ENCODE measurements at places on chromosomes 6 and 20.
A peak's percentile ranks its signal among the peaks of the same experiment; 100 is the strongest.

GRCh38 chr6:79450984-79451383 lies 86.2 kb downstream of the LCA5 start:
- DNase-seq: no peak

DNA sequence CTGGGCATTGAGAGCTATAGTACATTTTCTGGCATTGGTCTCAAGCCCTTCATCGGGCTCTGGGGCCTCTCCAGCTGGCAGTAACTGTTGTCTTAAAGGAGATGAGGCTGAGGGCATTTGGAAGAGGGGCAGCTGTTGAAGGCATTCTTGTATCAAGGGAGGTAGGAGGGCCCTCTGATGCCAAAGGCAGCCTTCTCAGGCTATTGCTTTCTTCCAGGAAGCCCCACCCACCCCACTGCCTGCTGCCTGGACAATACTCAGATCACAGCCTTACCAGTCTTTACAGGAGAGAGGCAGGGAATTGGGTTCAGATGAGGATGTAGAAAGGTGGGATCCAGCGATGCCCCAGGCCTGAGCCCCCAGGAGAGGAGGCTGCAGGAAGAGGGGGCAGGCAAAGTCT lies 46.0 kb downstream of the CPXM1 start:
- DNase-seq: no peak

GRCh38 chr6:160275511-160276003 lies 16.9 kb upstream of the SLC22A2 start:
- no peak for DNase-seq

DNA sequence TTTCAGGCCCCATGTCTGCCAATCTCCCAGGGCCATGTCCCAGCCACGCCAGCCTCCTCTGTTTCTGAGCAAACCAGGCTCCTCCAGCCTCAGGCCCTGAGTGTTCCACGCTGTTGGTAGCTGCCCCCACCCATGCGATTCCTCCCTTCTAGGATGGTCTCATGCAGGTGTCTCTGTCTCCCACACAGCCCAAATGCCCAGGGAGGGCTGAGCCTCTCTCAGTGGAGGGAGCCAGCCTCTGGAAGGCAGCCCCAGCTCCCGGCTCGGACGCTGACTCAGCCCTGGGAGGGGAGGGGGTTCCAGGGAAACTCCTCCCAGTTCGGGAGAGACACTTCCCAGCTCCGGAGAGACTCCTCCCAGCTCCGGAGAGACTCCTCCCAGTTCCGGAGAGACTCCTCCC lies 122.9 kb upstream of the AFDN start:
- no peak for DNase-seq

- DNase-seq: no peak
Measured at GRCh38 chr6:166713434-166714186, 86.6 kb upstream of the RPS6KA2 start.

GRCh38 chr6:44234101-44235025 lies 11.0 kb downstream of the SLC29A1 start:
- no peak for DNase-seq

GRCh38 chr6:167706313-167707109 lies 120.2 kb upstream of the AFDN start:
- peak; percentile 78 for DNase-seq

- DNase-seq: peak; percentile 38
Measured at GRCh38 chr6:138514860-138515540, 15.7 kb upstream of the NHSL1 start.

- no peak for DNase-seq
Measured at GRCh38 chr20:50595988-50596693, 86.0 kb downstream of the PTPN1 start.

DNA sequence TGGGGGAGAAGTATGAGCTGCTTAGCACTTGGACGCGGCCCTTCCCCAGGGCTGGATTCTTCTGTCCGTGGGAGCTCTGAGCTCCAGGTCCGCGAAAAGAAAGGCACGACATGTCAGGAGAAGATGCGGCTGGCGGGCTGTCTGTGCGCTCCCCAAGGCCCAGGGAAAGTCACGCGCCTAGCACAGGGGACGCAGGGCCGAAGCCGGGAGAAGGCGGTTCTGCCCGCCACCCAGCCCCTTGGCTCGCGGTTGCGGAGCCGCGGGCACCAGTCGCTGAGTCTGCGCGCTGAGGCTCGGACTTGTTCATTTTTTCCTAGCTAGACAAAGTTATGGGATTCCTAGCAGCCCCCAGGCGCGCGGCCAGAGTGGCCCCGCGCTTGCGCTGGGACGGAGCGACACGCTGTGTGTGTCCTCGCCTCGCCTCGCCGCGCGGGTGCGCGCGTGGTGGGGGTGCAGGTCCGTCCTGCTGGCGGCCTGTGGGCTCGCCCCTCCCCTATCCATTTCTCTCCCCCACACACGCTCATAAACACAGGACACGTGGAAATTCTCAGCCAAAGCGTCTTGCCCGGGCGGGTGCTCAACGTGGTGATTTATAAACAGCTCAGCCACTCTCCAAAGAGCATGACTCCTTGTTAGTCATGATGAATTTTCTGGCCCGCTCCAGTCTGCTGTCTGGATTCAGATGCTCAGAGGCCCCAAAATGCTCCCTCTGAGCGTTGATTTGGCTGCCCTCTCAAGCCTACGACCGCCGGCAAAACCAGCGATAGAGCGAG lies 1.9 kb upstream of the POU3F2 start:
- no peak for DNase-seq

DNA sequence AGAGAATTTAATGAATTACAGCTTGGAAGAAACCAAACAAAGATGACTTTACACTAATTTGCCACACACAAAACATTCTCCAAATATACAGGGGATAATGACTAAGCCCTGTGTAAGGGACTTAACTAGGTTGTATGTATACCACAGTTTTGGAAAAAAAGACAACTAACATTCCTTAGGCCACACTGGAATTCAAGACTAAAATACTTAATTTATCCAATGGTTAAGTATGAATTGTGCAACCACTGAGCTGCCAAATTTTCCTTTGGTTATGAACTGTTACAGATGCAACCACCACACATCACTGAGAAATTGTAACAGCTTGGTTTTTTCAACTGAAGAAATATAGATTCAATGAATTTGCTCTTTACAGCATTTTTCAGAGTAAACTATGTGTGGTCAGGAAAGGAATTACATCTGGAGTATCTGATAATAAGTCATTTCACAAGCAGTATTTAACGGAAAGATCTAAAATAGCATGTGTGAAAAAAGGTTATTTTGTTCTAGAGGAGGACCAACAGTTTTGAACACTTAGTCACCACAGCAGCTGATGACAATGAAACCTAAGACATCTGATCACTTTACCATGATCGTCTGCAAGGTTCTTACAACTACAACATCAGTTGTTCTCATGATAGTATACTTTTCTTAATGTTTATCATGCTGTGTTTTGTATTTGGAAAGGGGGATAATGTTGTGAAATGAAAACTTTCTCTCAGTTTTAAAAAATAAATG lies 318.8 kb downstream of the BCKDHB start:
- DNase-seq: no peak

DNA sequence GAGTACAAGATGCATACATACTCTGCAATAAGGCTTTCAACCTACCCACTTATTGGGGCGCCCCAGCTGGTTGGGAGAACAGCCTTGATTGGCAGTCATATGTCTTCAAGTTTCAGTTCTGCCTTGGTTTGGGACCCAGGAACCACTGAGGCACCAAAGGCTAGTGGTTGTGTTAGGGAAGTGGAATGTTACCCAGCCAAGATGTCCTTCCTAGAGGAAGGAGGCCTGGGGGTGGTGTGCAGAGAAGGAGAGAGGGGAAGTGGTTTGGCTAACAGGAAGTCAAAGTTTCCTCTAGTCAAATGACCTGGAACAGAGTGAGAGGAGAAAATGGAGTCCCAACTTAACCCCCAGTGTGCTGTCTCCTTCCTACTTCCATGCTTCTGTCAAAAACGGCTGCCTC lies 59.4 kb downstream of the CD164 start:
- DNase-seq: no peak

GRCh38 chr20:56004007-56004406 lies 1.3 kb downstream of the CBLN4 start:
- DNase-seq: no peak

- no peak for DNase-seq
Measured at GRCh38 chr20:25308671-25309394, 60.9 kb downstream of the PYGB start.

- DNase-seq: no peak
Measured at GRCh38 chr6:28537065-28537464, 11.4 kb downstream of the GPX5 start.

GRCh38 chr20:11378252-11378651 lies 539.4 kb upstream of the BTBD3 start:
- DNase-seq: no peak

DNA sequence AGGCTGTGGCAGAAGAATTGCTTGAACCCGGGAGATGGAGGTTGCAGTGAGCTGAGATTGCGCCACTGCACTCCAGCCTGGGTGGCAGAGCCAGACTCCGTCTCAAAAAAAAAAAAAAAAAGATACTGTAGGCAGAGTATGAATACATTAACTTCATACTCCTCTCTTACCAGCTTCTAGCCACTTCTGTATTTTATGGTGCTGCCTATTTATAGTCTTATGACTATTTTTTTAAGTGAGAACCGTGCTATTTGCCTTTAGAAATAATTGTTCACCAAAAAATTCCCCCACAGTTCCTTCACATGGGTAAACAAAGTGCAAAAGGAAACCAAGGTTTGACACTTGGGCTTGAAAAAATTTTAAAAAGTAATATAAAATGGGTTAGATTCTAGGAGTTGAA lies 1.5 kb upstream of the SNRNP48 start:
- no peak for DNase-seq

- no peak for DNase-seq
Measured at GRCh38 chr6:75830959-75831885, 82.2 kb downstream of the MYO6 start.

GRCh38 chr6:125486881-125487280 lies 185.1 kb upstream of the HDDC2 start:
- DNase-seq: no peak

- DNase-seq: no peak
Measured at GRCh38 chr6:65671922-65672321, 35.1 kb downstream of the EYS start.

GRCh38 chr6:166563200-166563599 lies 23.3 kb downstream of the RAMACL start:
- DNase-seq: no peak

DNA sequence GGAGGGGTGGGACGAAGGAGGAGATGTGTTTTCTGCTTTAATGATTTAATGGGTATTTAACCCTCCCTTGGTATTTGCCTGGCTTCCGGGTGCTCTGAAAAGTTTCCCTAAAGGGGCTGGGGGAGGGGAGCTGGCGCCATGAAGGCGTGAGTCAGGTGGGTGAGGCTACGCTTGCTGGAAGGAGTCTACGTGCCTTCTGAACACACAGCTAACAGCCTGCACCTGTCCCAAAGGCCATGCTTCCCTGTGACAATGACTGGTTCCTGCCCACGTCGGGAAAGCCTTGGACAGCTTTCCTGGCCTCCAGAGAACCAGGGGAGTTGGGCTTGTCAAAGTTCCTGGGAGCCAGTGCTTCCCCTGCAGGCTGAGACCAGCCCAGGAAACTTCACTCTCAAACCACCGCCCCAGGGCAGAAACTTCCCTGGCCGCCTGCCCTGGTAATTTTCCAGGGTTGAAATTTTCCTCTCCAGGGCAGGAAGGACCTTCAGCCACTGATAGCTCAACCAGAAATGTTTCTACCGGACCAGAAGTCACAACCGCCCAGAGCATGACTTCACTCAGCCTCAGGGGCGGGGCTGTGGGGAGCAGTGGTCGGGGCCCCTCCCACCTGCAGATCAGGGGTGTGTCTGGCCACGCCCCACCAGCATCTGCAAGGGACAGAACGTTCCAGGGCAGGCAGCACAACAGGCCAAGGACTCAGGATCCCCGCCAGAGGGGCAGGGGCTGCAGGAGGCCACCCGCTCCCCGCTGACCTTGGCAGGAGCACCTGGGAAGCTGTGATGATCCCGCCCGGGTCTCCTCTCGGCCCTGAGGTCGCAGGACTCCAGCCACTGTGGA lies 18.6 kb upstream of the SLCO4A1 start:
- peak; percentile 46 for DNase-seq

DNA sequence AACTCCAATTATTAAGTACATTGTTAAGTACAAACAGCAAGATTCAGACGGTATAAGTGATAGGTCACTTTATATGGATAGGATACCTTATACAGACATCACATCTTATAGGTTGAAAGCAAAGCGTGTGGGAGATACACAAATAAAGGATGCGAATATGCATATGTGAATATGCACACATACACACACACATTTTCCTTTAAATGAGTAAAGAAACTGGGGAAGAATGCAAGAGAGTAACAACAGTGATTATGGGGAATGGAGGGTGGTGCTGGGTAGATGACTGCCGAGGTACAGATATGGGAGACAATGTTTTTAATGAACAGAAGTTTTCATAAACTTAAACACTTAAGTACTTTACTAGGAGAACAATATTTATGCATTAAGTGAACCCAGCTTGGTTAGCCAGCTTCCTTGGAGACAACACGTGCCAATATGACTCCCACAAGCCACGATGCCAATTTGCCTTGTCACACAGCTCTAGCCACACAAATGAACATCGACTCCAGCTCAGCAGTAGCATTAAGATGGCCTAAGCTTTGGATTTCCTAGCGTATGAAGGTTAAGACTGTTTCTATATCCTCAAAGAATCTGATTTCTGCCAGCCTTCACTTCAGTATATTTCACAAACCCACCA lies 96.6 kb downstream of the EPB41L2 start:
- no peak for DNase-seq

DNA sequence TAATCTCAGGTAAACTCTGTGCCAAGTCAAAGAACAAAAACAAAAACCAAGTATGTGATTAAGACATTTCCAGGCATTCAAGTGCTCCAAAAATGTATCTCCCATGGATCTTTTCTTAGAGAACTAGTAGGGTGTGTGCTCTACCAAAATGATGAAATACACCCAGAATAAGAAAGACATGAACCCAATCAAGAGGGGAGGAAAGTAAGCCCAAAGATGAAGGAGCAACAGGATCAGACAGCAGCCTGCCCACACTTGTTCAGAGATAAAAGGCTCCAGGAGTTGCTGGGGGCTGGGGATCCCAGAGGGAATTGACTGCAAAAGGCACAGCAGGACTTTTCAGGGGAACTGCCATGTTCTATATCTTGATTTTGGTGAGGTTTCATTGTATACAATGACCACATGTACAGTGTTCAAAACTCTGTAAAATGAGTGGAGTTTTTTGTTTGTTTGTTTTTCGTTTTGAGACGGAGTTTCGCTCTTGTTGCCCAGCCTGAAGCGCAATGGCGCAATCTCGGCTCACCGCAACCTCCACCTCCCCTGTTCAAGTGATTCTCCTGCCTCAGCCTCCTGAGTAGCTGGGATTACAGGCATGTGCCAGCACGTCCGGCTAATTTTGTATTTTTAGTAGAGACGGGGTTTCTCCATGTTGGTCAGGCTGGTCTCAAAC lies 24.4 kb downstream of the GCM1 start:
- no peak for DNase-seq

DNA sequence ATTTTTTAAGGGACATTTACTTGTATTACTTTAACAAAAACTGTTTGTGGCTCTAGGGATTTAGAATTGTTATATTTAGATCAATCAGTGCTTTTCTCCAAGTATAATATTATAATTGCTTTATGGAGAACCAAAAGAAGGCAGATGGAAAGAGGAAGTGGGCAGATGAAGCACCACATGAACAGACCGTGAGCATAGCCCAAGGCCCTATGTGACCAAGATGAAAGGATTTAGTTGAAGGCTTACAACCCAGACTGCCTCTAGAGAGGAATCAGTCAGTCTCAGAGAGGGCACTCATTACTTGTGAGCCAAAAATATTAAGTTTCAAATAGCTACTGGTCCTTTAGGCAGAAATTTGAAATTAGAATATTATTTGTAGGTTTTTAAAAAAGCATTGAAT lies 102.3 kb upstream of the IMPG1 start:
- DNase-seq: no peak

- DNase-seq: no peak
Measured at GRCh38 chr6:106308985-106309384, 16.6 kb downstream of the ATG5 start.
